GM20000 (cell line): ENCODE measurements at places on chromosomes 3 and 15.

DNA sequence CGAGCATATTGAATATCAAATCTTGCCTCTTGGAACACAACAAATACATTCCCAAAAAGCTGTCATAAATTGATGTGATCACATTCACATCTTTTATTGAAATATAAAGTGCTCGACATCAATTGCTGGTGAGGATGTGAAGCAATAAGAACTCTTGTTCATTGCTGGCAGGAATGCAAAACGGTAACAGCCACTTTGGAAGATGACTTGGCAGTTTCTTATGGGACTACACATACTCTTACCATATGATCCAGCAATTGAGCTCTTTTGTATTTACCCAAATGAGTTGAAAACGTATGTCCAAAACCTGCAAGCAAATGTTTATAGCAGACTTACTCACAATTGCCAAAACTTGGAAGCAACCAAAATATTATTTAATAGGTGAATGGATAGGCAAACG, 234.9 kb downstream of the CACNA2D3 start:
- DNase-seq, result no peak

GRCh38 chr3:101685870-101686307, 629 bp downstream of the RPL24 start:
- no peak for DNase-seq

DNA sequence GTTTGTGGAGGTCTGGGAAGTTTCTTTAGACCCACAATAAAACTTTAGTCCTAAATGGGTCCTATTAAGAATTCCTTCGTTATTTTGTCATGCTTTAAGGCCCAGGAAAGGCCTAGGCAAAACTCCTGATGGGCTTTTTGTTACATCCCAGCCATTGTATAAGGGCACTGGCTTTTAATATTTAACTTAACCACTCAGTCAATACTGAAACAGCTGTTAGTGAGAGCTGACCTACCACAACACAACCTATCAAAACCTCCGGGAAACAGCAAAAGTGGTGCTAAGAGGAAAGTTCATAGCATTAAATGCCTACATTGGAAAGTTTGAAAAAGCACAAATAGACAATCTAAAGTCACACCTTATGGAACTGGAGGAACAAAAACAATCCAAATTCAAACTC, 39.6 kb downstream of the ALCAM start:
- no peak for DNase-seq

DNA sequence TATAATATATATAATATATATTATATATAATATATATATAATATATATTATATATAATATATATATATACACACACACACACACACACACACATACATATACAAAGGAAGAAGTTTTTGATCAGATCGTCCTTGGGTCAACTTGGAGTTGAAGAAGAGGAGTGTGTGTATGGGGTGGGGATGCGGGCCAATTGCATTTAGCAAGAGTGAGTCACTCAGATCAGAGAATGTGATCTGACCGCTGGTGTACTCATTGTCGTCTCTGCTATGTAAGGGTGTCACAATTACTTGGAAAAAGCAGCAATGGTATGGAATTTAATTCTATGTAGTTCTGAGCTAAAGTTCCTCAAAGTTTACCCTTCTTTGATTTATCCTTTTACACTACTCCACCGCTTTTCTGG, 4.6 kb upstream of the VGLL3 start:
- no peak for DNase-seq

GRCh38 chr3:128521715-128522114, 28.7 kb upstream of the GATA2 start:
- no peak for DNase-seq

DNA sequence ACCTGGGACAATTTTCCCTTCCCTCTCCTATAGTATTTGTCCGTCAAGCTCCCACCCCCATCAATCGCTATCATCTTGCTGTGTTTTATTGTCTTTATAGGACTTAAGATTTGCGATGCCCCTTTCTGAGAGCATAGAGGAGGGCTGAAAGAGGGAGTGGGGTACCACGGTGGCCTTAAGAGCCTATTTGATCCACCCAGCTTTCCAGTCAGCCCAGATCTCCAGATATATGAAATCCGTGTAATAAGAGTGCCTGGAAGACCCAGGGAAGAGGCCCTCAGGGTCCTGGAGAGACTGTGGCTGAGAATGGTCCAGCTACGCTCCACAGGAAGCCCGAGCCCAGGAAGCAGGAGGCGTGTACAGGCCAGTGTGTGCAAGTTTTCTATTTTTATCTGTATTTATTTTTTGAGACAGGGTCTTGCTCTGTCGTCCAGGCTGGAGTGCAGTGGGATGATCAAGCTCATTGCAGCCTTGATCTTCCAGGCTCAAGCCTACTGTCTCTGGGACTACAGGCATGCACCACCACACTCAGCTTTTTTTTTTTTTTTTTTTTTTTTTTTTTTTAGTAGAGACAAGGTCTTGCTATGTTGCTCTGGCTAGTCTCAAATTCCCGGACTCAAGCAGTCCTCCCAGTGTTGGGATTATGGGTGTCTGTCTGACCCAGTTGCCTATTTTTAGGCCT, 964 bp upstream of the NCKIPSD start:
- DNase-seq, result no peak

- DNase-seq, result peak; percentile 49
Observed at GRCh38 chr3:142963234-142963515, 299 bp downstream of the PAQR9 start.

DNA sequence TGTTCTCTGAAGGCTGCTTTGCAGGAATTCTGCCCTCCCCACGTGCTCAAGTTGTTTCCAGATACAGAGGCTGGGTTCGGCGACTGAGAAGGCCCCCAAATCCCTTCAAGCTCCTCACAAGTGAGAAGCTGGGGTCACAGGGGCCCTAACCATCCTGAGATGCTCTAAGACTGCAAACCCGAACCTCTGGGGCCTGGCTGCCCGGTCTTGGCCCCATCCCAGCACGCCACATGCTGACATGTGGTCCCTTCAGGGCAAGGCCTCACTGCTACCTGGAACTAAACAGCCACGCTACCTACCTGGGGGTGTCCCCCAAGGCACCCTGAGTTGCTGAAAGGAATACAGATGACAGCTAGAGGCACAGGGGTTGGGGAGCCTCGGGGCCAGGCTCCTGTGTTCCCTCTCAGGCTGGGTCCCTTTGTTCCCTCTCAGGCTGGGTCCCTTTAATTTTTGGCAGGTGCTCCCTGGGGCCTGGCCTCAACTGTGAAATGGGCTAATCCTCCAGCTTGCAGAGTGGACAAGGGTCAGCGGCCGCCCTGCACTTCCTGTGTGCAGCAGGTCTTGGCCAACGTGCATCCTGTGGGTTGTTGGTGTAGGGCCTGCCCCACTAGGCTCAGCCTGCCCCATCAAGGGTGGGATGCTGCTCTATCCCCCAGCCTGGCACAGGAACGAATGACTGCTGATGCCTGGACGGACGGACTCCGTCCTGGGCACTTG, 32.5 kb downstream of the KLHL25 start:
- peak; percentile 25 for DNase-seq

DNA sequence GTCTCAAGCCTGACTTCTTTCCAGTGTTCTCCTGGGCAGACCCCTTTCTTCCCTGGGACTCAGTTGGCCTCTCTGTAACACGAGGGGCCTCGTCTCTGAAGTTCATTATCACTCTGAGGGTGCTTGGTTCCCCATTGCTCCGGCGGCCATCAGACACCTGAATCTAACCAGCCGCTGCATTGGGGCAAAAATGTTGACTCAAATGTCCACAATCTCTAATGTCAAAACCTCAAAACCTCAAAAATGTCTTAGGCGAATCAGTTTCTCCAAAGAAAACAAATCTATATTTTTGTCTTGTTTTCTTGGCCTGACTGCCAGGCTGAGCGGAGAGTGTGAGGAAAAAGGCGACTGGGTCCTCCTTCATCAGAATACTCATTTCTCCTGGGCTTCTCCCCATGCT, 220.7 kb downstream of the VPS13C start:
- no peak for DNase-seq

- no peak for DNase-seq
Observed at GRCh38 chr3:188558343-188559071, 404.6 kb downstream of the LPP start.

DNA sequence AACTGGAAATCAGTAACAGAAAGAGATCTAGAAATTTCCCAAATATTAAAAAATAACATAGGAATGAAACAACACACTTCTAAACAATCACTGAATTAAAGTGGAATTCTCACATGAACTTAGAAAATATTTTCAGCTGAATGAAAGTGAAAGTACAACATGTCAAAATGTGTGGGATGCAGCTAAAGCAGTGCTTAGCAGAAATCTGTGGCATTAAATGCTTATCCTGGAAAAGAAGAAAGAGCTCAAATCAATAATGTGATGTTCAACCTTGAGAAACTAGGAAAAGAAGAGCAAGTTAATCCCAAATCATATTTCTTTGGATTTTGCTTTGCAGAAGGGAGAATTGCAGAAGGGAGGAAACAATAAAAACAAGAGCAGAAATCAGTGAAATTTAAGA, 98.2 kb upstream of the NR2E3 start:
- DNase-seq, result no peak

DNA sequence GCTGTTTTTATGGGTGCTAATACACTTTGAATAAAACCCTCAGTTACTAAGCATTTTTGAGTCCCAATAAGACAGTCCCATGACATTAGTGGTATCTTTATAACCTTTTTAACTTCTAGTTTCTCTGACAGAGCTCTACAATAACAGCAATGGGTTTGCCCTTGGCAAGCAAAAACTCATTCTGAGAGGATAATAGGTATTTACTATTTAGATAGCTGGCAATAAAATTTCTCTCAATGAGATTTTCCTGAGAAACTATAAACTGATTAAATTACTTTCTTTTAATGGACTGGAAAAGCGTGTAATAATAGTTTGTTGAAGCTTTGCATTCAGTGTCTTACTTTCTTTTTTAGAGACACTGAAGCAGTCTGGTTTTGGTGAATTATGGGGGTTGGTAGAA, 168.0 kb upstream of the MLF1 start:
- no peak for DNase-seq

DNA sequence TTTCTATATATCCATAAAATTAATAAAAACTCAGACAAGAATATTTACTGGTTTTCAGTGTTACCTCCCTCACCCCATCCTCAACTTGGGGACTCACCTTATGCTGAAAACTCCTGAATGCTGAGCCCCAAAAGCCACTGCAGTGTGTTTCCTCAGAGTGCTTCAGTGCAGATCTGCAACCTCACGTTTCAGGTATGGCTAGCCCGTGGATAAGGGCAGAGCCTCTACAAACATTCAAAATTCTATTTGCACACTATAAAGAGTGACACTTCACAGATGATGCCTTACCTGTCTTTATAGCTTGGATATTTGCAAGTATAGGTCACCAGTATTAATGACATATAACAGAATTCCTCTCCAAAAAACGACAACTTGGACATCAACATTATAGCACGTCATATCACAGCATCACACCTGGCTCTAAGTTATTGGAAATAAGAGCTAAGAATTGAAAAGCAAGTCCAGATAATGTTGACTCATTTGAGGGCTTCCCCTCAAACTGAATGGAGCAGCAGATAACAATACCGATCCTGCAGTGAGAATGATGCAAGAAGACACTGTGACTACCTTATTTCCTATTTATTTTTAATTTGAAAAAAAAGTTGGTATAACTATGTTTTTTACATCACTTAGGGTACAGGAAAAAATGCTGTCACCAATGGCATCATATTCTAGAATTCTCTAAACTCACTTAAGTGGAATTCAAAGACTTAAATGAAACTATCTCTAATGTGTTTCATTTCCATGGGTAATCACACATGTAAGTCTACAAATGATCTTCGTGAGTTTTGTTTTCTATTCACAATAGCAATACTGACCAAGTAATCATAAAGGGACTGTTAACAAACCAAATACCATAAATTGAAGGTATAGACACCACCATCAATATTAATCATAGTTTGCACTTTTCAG, 40.7 kb upstream of the RSL24D1 start:
- no peak for DNase-seq

- DNase-seq, result no peak
Observed at GRCh38 chr3:110811050-110811449, 260.6 kb upstream of the NECTIN3 start.

GRCh38 chr3:119976214-119976613, 118.0 kb downstream of the GSK3B start:
- no peak for DNase-seq

DNA sequence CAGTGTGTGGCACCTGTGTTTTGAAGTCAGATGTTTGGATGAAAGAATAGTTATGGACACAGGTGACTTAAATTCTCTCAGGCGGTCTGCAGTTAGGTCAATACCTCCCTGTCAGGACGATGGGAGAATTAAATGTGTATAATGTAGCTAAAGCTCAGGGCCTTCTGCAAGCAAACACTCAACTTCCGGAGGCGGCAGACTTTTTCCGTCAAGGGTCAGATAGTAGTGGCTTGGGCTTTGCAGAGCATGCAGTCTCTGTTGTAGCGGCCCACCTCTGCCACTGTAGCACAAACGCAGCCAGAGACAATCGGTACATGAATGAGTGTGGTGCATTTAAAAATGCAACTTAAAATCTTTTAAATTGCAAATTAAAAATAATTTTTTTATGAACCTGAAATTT, 47.4 kb downstream of the CMTM8 start:
- DNase-seq, result no peak

DNA sequence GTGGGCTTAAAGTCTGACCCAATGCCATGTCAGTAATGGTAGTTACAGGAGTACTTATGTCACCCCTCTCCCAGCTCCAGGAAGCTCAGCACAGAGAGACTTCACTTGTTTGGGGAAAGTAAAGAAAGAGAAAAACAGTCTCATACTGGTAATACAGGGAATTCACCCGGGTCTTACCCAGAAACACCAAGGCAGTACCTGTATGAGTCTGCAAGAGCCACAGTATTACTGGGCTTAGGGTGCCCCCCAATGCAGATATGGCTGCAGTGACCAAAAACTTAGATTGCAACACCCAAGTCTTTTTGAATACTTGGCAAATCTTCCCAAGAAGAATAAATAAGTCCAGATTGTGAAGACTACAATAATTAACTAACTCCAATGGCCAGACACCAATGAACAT, 622.1 kb downstream of the IGSF11 start:
- DNase-seq, result no peak

DNA sequence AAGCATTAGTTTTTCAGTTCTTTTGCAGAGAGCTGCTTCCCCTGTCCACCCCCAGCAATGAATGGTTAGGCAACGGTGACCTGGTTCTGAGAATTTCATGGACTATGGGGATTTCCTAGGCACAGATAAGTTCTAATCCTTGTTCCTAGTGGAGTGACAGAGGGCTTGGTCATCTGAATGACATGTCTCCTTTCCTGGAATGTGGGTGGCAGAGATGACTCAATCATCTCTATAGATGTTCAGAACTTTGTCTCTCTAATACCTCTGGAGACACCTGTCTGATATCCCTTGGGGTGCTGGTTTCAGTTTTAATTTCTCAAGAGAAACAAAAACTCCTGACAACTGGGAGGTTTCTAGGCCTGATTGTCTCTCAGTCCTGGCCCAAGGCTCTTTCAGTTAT, 10.4 kb downstream of the PLA2G4E start:
- peak; percentile 60 for DNase-seq

GRCh38 chr15:36210426-36210825, 369.0 kb upstream of the CDIN1 start:
- no peak for DNase-seq
